Activated T-helper 2 cell treated with anti-CD3 and anti-CD28 coated beads, Interferon-gamma antibody, Interleukin-2, Interleukin-4, amounts not matched to agents 10 μg/mL and 5 μg/mL and 100 μg/mL, durations not matched to agents 14 hours and 24 hours and 36 hours (primary cell): ENCODE measurements at places on chromosomes 12 and 14.

DNA sequence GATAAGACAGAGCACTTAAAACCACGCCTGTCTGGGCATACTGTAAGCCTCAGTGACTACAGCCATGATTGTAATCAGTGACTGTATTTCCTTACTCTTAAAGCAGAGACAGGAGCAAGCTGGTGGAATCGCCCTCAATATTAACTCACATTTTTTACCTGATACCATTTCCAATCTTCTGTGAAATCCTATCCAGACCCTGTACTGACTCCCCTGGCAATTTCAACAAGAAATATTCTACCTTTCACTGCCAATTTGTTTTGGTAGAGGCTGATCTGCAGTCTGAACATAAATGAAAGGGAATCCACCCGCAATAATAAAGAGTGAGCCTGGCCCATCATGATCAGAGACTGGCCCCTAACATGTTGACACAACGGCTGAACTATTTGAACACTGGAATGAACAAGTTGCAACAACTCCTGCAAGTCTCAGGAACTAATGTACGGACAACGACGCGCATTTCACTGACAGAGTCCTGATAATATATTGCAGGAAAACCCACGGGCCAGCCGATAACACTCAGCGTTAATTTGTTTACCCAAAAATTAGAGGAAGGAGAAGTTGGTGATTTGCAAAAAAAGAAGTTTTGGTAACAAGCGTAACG is 195.5 kb upstream of the BTG1 start:
- no peak for DNase-seq

- no peak for DNase-seq
These were observed 302.6 kb downstream of the SNAPC1 start for GRCh38 chr14:62064751-62065323.

DNA sequence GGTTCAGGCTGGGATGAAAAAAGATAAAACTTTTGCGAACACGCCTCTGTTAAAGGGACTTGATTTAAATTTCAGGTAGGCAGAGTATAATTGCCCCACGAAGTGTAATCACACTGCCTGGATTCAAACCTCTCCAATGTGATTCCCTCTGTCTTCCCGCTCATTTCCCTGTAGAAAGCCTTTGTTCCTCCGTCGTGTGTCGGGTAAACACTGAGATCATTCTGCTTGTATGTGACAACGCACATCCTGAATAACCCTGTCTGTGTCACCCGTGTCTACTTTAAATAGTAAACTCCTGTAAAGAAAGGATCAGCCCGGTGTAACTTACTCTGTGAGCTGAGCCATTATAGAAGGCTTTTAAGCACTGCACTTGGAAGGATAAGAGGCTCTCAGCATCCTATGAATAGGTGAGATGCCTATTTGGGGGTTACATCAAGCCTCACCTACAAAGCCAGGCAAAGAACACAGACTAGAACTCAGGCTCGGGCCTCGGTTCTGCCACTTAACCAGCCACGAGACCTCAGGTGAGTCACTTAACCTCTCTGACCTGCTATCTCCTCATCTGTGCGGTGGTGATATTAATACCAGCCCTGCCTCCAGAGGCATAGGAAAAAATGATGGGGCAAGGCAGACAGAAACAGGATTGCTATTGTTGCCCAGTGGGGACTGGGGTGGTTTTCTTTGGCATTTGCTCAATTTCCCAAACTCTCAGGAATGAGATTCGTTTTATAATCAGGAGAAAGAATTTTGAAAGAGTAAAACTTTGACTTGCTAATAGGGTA is 74.2 kb downstream of the RBM19 start:
- no peak for DNase-seq

DNA sequence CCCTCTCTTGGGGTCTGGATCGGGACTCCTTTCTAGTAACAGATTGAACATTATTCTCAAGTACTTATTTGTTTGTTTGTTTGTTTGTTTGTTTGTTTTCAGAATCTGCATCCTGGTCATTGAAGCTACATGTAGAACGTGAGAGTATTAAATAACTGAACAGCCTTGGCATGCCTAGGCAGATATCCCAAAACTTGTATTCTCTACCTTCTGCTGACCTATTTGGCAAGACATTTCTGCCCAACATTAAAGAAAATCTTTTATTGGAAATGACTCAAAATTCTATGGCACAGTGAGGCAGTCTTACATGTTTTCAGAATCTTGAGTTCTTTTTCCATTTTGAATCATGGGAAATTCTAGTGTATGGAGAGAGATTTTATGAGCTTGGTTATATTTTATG is 165.1 kb upstream of the CNOT2 start:
- DNase-seq = no peak
